Head of caudate nucleus (tissue), 42 donors: ENCODE measurements at places on chromosomes 1 and 21.
A peak's percentile ranks its signal among the peaks of the same experiment; 100 is the strongest.

- peak; percentile 89 for DNase-seq
Measured at GRCh38 chr1:24714859-24715520, 30.3 kb upstream of the CLIC4 start.

DNA sequence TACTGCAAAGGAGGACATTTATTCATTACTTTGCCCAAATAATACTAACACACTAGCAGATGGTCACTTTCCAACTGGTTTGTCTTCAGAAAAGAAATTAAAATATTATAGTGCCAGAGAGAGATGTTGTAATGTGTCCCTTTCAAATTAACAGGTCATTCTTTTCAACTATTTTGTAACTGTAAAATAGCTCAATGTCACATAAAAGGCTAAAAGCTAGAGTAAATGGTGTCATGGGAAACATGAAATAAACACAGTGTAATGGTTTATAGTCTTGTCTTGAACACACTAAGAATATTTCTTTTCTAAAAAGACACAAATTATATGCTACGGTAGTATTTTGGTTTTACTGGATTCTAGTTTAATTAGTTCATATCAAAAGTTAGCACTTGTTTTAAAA, 77.8 kb downstream of the ADGRL2 start:
- no peak for DNase-seq

DNA sequence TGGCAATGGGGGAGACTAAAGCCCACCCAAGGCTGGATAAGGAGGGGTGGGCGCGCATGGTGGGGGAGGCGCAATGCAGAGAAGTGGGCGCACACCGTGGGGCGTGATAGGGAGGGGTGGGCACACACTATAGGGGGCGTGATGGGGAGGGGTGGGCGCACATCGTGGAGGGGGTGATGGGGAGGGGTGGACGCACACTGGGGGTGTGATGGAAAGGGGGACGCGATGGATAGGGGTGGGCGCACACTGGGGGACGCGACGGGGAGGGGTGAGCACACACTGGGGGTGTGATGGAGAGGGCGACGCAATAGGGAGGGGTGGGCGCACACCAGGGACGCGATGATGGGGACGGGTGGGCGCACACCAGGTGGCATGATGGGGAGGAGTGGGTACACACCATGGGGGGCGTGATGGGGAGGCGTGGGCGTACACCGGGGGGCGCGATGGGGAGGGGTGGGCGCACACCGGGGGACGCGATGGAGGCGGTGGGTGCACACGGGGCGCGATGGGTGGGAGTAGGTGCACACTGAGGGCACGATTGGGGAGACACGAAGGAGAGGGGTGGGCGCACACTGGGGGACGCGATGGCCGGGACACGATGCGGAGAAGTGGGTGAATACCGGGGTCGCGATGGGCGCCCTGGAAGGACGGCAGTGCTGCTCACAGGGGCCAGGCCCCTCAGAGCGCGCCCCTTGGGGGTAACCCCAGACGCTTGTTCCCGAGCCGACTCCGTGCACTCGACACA, 929 bp downstream of the SUMO3 start:
- DNase-seq = no peak

- DNase-seq = no peak
Measured at GRCh38 chr21:42535602-42536171, 22.0 kb downstream of the SLC37A1 start.

DNA sequence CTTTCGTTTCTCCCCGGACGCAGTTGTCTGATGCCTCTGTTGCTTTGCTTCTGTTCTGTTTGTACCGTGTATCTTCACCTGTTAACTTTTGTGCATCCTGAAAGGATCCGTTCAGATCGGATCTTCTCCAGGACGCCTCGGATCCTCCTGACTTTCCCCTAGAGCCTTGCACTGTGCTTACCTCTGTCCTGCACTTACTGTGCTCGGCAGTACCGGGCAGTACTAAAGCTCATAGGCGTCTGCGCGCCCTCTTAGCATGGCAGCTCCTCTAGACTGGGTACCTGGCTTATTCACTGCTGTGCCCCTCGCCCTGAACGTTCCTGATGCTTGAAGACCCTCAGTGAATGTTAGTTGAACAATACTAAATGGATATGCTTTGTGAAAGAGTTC, 934 bp downstream of the SCP2 start:
- peak; percentile 26 for DNase-seq

- no peak for DNase-seq
Measured at GRCh38 chr1:172605641-172606040, 53.3 kb upstream of the FASLG start.

- peak; percentile 81 for DNase-seq
Measured at GRCh38 chr1:63593303-63593885, at the start of gene PGM1. PGM1 (plus strand) TSS chr1:63593411; CDS start chr1:63593489, 78 bp downstream.

DNA sequence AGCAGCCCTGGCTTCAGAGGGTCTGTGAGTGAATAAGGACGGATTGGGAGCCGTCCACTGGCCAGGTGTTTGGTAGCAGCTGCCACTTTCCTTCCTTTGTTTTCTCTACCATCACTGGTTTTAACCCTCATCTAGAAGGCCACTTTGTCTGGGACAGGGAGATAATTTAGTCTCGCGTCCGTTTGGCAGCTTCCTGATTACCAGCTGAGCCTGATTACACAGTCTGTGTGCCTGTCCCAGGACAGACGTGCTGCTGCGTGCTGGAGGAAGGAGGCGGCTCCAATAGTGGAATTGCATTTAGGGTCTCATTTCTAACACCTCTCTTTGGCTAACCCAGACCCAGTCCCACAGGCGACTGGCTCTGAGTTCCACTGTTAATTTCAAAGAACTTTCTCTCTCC, 24.6 kb upstream of the CASQ2 start:
- no peak for DNase-seq

DNA sequence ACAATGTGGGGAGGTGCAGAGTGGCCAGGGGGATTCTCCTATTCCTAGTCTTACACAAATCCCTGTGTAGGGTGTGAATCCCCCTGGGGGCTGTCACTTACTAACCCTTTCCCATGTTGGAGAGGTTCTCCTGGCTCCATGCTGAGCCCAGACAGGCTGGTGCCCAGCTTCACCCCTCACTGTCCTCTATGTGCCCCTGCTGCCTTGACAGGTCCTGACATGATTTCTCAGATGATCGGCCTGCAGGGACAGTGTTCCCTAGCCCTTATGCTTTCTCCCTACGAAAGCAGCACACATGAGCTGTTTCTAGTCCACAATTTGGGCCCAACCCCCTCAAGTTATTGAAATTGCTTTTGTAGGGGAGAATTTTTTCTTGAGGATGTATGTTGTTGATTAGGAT, 68.9 kb upstream of the FAM78B start:
- no peak for DNase-seq
